ENCODE measurements at places on chromosomes 6 and 20. TPM values are rescaled to one million over a fixed set of nuclear protein-coding genes. Genes with fewer than 3 reads are reported as not detected.

DNA sequence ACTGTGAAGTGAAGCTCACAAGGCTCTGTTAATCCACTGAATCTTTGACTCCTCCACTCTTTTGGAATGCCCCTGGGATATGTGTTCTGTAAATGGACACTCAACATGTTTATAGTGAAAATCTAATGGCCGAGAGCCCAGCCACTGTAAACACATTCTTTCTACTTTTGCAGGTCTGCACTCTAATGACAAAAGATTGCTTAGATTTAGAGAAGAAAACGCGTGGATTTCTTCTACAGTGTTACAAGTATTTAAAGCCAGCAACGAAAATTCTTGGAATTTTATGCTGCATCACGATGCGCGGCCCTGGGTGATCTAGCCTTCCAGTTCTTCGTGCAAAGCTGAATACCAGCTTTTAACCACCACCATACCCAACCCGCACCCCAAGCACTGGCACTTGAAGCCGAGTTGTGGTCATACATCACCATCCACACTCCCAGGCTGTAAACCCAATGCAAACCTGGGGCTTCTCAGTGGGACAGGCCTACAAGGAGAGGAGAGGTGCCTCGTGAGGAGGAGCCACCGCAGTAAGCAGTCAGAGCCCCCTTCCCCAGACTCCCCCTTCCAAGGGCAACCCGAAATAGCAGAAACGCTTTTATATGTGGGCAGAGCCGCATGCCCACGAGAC, 3.7 kb upstream of the FOXO3 start:
- peaks cover 7% of the 10 kb centered on the region for H3K4me1 ChIP-seq
- peak overlapping the region; percentile 33 for H3K27ac ChIP-seq
- H3K4me3 ChIP-seq: peak overlapping the region; percentile 66
- no peak for DNase-seq

- H3K27ac ChIP-seq: no peak overlapping the region
- peaks cover 15% of the 10 kb centered on the region for H3K27me3 ChIP-seq
- peaks cover 4% of the 10 kb centered on the region for H3K4me1 ChIP-seq
Measured at GRCh38 chr6:35164277-35164676, 23.1 kb upstream of the TCP11 start.

DNA sequence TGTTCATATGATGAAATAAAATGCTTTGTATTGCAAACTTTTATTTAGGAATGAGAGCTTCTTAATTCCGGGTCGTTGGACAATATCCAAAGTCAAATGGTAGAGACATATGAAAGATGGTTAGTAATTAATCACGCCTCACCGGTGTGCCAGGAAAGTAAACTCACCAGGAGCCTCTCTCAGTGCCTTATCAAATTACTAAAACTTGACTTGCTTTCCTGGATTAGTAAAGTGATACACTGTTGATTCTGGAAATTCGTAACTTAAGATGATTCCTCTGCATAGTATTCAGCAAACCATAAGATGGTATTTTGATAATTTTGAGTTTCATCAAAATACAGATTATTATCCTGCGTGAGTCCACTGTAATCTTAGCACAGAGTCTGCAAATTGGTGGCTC, 115.2 kb downstream of the PAX1 start:
- no peak overlapping the region for H3K4me3 ChIP-seq
- no peaks in the 10 kb centered on the region for H3K36me3 ChIP-seq
- H3K4me1 ChIP-seq: no peaks in the 10 kb centered on the region

DNA sequence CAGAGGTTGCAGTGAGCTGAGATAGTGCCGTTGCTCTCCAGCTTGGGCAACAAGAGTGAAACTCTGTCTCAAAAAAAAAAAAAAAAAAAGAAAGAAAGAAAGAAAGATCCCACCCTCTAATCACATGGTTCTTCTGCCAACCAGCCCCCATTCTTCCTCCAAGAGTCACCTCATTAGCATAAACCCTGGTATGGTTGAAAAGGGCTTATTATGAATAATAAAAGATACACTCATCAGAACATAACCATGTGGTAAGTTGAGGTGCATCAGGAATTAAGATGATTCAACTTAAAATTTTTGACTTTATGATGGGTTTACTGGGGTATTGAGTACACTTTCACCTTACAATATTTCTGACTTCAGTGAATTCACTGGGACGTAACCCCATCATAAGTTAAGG, 793 bp upstream of the TRIM40 start:
- DNase-seq: no peak
- peaks cover 16% of the 10 kb centered on the region for H3K4me1 ChIP-seq
- peaks cover 57% of the 10 kb centered on the region for H3K27me3 ChIP-seq

MRAP2 gene
- not detected for total RNA-seq

PLEKHG1 gene
- total RNA-seq: 1.8 TPM

TFAP2C gene
- total RNA-seq: not detected

RIN2 gene
- total RNA-seq: not detected

Data from activated T-helper 2 cell treated with anti-CD3 and anti-CD28 coated beads, Interferon-gamma antibody, Interleukin-2, Interleukin-4, amounts not matched to agents 10 μg/mL and 5 μg/mL and 100 μg/mL, durations not matched to agents 14 hours and 24 hours and 36 hours (primary cell).